ENCODE measurements at places on chromosomes 5 and 9.
A peak's percentile ranks its signal among the peaks of the same experiment; 100 is the strongest.

GRCh38 chr9:107586493-107586892, 96.9 kb upstream of the KLF4 start:
- DNase-seq = no peak

- DNase-seq = no peak
These were observed 11.5 kb downstream of the NR2F1-AS1 start for GRCh38 chr5:93569300-93570160.

DNA sequence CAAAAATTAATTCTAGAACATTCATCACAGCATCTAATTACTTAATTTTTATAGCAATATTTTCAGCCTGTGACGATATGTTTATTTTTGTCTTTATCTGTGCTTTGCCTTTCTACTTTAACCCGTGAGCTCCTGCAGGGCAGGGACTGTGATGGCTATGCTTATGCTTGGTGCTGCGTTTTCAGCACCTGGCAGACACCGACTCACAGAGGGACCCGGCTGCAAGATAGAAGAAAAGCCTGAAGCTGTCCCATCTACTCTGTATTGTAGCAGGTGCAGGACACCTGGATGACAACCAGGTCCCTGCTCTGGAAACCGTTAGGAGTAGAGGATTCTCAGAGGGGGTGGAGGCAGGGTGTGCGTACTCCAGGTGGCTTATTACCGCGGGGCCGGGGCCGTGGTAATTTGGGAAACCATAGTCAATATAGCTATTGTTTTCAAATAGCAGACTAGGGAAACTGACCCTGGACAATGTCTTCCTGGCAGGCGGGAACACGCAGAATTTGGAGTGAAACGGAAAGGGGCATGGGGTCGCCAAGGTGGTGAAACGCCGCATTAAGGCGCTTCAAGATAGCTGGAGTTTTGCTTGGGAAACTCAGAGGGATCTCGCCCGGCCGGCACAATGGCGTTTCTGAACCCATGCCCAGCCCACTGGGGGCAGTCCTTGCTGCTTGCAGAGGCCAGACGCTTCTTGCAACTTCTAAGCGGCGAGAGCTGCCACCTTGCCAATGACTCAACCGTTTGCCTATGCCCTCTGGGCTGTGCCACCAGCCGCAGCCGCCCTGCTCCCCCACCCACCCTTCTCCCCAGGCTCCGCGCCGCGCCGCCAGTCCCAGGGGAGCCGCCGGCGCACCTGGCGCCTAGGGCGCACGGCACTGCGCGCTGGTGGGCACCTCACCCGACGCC, 140.1 kb upstream of the PALM2AKAP2 start:
- no peak for DNase-seq

- DNase-seq = no peak
These were observed 1000.2 kb downstream of the NR2F1-AS1 start for GRCh38 chr5:92580814-92581213.

DNA sequence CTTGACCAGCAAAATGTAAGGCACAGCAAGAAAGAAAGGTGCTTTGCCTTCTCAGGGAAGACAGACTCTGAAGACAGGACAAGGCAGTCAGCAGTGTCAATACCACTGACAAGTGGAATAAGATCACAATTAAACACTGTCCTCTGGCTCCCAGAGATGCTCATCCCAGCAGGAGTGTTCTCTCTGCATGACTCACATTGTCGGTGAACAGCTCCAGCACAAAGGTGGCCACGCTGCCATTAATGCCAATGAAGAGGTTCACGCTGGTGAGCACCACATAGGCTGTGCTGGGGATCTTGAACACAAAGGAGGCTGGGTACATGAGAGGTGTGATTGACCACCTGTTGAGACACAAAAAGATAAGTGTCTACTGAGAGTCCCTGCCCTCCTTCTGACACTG, 31.9 kb downstream of the NIPSNAP3B start:
- DNase-seq = no peak

DNA sequence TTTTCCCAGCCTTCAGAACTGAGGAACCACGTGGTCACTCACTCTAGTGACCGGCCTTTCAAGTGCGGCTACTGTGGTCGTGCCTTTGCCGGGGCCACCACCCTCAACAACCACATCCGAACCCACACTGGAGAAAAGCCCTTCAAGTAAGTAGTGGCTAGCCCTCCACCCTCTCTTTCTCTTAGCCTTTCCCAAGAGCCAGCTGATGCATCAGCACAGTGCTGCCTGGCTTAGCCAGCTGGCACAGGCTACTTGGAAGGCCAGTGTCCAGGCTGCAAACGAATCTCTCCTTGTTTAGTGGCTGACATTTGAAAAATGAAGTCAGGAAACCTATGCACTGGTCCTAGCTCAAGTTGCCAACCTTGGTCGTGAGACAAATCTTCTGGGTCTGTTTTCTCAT, 91.1 kb downstream of the PRDM6 start:
- DNase-seq = no peak

DNA sequence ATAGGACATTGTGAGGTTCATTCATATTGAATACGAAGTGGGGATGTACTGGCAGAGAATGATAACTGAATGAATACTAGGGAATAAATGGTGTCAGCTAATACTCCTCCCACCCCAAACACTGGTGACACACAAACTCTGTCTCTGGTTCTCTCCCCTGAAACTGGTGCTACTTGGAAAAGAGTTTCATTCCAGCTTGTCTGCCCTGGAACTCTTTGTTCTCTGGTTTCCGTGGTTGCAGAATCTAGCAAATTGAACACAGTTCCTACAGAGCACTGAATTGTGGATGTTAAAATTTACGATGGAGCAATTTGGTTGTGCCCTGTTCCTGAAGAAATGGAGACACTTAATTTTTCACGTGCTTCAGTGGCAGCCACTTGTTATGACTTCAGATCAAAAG, 181.7 kb downstream of the KCTD16 start:
- no peak for DNase-seq

- DNase-seq = peak; percentile 59
These were observed 170.3 kb downstream of the PDZD2 start for GRCh38 chr5:31809050-31809870.

- no peak for DNase-seq
These were observed 429.1 kb upstream of the IRX4 start for GRCh38 chr5:2311851-2312250.

DNA sequence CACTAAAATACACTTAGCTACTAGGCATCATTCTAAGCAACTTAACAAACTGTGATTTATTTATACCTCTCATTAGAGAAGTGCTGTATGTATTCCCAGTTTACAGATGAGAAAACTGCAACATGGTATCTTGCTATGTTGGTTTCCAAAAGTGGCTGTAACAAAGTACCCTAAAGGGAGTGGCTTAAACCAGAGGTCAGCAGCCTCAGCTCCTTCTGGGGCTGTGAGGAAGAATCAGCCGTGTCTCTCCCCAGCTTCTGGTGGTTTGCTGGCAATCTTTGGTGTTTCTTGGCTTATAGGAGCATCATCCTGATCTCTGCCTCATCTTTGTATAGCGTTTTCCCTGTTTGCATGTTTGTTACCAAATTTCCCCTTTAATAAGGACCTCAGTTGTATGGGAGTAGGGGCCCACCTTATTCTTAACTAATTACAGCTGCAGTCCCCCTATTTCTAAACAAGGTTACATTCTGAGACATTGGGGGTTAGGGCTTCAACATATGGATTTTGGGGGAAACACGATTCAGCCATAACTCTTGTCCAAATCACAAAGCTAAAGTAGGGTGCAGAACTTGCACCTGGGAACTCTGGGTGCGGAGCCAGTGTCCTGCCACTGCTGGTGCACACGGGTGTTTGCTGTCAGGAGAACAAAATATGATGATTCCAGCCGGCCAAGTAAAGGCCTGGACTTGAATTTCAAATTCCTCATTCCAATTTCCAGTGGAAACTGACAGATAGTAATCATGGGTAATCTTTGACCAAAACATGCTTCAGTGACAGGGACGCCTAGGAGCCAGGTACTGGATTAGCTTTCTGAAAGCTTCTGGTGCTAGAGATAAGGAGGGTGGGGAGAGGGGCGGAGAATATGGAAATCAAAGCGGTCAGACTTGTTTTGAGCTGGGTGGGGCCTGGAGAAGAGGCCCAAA, 43.3 kb downstream of the RAI14 start:
- no peak for DNase-seq

DNA sequence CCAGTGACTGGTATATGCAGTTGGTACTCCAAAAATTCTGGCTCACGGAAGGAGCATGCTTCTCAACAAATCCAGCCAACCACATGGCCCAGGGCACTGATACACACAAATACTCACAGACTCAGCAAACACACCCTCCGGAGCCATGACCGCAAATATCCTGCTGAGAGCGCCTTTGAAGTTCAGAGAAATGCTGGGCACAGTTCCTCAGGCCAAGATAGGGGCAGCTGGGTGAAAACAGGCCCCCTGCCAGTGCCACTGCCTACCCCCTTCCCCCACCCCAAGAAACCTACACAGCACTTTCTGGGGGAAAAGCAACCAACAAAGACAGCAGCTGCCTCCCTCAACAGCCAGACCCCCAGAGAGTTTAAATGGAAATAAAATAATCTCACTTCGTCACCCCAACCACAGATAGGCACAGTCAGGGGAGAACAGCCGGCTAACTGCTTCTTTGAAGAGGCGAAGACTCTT, 120.0 kb downstream of the C5orf15 start:
- DNase-seq = no peak

DNA sequence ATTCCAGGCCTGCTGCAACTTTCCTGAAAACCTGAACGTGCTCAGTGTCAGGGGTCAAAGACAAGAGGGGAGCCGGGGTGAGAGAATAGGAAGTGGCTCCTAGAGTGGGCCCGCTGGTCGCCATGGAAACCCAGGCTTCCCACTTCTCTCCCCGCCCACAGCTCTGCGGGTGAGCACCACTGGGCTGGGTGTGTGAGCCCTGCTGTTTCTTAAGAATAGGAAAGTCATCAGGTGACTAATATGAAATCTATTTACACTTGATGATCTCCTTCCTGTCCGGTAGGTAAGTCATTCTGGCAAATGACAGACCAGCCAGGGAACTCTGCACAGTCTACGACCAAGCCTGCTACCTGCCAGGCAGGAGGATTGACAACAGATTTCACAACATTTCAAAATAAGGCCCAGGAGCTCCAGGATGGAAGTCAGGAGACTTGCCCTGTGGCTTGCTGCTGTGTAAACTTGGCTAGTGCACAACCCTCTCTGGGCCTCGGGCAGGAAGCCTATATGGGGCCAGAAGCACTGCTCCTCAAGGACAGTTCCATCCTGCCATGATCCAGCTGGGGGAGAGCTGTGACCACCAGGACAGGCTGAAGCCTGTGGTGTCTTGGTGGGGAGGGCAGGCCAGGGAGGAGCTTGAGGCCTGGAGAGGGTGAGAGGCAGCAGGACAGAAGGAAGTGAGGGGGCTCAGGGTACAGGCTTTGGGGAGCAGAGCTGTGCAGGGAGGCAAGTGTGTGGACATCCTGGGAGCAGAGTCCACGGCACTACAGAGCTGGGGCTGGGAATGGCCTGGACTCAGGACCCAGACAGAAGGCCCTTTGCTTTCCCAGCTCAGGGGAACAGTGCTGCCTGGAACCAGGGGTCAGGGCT, 60.6 kb downstream of the SHB start:
- no peak for DNase-seq

DNA sequence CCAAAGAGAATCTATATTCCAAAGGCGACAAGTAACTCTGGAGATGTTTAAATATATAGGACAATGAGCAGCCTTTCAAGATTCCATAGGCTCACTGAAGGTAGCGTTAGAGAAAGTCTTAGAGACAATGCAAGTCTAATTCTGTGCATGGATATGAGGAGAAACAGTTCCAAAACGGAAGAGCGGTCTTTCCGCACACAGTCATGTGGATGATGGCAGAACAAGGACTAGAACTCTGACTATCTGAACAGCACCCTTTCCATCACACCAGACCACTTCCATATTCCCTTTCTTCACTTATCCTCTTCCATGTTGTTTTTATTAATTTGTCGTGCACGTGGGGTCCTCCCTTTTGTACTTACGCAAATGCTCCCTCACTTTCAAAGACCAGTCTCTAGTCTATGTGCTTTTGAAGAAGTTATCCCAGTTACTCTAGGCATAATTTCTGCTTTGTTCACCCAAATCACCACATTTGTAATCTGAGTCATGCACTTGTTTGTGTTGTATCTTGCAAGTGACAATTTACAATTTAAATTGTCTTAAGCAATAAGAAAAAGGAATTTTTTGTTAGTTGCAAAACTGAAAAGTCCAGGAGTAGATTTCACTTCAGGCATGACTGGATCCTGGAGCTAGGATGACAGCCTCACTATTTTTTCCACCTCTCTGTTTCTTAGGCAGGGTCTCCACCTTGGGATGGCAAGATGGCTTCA, 116.0 kb upstream of the ADRA1B start:
- DNase-seq = no peak

GRCh38 chr9:131630205-131630831, 85.0 kb downstream of the PRRT1B start:
- DNase-seq = no peak

DNA sequence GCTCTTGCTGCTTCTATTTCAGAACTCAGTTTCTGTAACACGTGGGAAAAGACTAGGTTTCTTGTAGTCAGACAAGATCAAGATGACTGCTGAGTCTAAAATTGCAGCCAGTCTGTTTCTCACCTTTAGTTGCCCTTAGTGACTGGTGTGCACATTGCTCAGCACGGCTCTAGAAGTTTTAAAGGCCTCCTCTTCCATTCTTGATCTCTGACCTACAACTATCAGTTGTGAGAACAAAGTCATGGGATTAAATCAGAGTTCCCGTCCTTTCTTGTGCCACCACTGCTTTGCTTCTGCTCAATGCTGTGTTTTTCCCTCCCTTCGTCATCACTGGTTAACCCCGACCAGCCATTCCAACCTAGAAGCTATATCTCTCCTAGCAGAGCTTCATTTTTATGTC, 52.8 kb downstream of the GDA start:
- DNase-seq = no peak

DNA sequence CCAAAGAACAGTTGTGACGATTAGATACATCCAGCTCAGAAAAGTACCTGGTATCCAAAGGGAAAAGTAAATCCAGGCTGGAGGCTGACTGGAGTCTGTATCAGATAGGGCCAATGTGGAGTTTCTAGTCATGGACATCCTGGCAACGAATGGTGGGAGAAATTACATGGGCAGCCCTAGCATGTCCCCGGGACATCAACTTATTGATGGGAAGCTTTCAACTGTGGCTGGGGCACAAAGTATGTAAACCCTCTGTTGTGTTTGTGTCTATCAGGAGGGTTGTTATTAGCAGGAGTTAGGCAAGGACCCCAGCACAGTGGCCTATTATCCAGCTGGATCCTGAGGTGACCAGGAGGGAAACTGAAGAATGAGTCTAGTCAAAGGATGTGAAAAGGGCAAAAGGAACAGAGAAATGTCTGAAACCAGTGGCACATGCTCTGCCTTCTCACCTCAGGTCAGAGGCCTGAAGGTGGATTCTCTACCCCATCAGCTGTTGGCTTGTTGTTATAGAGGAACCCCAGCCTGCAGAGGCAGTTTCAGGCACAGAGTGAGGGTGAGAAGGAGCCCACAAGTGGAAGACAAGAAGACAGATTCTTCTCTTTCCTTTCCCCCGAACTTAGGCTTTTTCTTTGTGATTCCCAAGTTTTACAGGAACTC, 19.9 kb downstream of the IFNW1 start:
- DNase-seq = no peak

DNA sequence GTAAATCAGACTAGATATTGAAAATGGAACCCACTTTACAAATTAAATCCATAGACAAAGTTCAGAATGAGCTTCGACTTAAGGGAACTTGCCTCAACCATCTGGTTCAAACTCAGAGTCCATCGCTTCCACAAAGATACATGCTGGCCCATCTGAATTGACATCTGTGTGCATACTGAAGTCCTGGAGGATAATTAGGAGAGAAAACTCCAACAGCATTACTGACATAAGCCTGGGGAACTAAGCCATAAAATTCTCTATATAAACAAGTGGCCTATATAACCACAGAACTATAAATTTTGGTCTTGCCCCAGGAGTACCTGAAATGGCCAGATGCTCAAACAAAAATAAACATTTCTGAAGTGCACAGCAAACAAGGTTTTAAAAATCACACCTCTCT, 94.4 kb downstream of the IZUMO3 start:
- peak; percentile 81 for DNase-seq

GRCh38 chr9:79638806-79639205, 67.0 kb downstream of the TLE4 start:
- no peak for DNase-seq
